ENCODE measurements at places on chromosomes 6 and 20.

DNA sequence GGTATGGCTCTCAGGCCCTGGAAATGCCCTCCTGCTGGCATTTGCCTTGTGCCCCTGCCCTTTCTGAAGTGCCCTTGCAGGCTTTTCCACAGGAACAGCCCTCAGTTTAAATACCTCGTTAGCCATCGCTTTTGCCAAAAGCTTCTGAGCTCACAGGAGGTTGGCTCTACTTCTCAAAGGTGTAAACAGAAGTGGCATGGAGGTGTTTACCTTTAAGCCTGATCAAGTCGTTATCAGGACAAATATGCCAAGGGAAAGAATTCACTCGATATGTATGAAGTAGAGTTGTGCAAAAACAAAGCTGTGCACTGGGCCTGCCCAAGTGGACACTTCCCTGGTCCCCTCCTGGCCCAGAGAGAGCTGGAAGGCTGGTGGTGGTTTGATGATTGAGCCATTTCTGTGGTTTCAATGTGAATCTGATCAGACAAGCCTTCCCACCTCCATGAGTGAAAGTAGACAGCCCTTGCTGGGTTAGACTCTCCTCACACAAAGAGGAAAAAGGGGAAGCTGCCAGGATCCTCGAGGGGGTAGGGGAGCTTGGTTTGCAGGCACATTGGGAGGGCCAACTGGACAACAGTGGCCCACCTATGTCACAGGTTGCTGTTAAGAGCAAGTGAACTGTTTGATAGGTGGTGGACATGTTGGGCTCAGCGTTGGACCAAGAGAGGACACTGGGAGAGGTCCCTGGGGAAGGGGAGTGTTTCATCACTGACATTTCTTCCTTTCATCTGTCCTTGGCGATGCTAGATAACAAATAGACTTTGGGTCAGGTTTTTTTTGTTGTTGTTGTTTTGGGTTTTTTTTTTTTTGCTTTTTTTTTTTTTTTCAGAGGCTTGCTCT is 98.7 kb downstream of the ZDHHC14 start:
- no peak for DNase-seq

- DNase-seq: no peak
Measured at GRCh38 chr6:54929245-54929909, 82.8 kb downstream of the FAM83B start.

GRCh38 chr6:166008441-166009369 is 158.9 kb downstream of the TBXT start:
- no peak for DNase-seq

GRCh38 chr6:98587555-98587954 is 246.8 kb upstream of the POU3F2 start:
- no peak for DNase-seq

DNA sequence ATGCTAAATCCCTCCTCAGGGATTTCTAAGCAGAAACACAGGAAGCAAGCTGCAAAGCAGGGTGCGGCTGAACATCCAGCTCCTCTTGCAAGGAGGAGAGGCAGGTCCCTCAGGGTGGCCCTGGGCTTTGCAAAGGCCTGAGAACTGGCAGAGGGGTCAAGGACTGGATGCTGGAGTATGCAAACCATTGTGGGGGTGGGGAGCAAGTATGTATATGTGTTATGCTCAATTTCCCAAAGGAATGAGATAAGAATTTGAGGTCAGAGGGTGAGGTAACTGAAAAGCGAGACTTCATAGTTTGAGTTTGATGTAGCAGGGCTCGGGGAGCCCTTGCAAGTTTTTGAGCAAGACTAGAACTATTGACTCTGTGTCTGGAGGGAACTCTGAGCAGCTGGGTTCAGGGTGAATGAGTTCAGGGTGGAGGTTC is 11.2 kb downstream of the SLC22A2 start:
- DNase-seq: no peak

DNA sequence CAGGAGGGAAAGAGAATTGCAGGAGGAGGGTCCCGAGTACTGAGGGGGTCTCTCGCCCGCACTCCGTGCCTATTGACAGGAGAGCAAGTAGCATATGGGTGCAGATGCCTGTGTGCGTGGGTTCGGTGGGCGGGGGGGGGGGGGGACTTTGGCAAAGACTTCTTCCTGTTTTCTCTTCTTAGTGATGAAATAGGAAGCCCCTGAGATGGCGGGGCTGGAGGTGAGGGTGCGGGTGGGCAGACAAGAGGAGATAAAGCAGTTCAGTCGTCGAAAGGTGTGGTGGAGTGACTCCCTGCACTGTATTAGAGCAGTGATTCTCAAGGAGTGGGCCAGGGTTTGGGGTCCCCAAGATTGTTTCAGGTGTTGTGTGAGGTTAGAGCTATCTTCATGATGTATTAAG is 3.7 kb downstream of the NAA20 start:
- DNase-seq: no peak

GRCh38 chr6:34657037-34657306 is 39.6 kb downstream of the ILRUN start:
- DNase-seq: no peak

GRCh38 chr20:45254383-45255262 is at the start of gene SLPI:
Gene SLPI (minus strand): TSS chr20:45254564. CDS start chr20:45254543, 21 bp downstream.
- DNase-seq: no peak

- no peak for DNase-seq
Measured at GRCh38 chr6:19838442-19839236, 1.5 kb downstream of the ID4 start.

- no peak for DNase-seq
Measured at GRCh38 chr6:148846778-148847761, 100.2 kb downstream of the UST start.

- no peak for DNase-seq
Measured at GRCh38 chr20:19688031-19688806, 69.8 kb upstream of the RIN2 start.
